ENCODE measurements at places on chromosomes 16 and 17.
A peak's percentile ranks its signal among the peaks of the same experiment; 100 is the strongest.

DNA sequence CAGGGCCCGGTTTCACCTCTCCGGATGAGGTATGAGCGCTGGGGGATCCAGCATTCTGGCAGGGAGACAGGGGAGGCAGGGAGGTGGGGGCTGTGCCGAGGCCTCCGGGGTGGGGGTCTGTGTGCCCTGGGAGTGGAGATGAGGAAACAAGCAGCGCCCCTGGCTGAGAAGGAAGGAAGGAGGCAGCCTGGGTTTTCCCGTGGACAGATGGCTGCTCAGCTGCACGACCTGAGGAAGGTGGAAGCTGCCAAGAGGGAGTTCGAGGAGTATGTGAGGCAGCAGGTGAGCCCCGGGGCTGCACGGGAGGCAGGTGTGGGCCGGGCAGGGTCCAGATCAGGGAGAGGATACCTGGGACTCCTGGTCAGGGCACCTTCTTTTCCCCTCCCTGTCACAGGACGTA is 4.3 kb downstream of the RNF112 start:
- no peak for DNase-seq

GRCh38 chr17:51214920-51215319 is 44.9 kb downstream of the MBTD1 start:
- no peak for DNase-seq

- no peak for DNase-seq
Measured at GRCh38 chr16:59164461-59164860, 430.3 kb upstream of the GOT2 start.

- peak; percentile 93 for DNase-seq
Measured at GRCh38 chr16:23678430-23679273, at the start of gene PLK1. PLK1 (plus strand) TSS chr16:23678889; CDS start chr16:23678933, 44 bp downstream.

DNA sequence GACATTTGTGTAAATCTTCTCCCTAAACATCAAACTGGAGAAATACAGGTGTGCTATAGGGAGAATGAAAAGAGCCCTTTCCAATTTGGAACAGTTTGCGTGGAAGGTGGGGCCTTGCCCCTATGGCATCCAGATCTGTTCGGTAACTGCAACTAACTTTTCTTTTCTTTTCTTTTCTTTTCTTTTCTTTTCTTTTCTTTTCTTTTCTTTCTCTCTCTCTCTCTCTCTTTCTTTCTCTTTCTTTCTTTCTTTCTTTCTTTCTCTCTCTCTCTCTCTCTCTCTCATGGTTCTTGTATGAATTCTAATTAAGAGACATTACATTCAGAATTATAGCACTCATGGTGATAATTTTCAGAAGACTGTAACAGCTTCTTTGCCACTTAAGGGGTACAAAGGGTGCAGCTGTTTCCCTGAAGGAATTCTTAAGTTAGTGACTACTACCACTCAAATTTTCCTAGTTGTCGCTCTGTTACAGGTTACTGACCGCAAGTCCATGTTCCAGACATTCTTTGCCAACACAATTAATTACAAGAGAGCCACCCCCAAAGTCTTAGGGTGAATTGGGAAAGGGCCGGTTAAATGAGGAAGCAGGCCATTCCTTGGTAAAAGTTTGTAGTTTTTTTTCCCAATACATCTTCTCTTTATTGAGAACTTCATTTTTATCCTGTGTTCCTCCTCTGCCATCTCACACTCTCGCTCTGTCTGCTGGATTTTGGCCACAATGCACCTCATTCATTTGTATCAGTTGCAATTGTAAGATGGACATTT is 69.8 kb downstream of the KSR1 start:
- DNase-seq: no peak

GRCh38 chr16:8611886-8612600 is 9.5 kb upstream of the METTL22 start:
- DNase-seq: no peak

DNA sequence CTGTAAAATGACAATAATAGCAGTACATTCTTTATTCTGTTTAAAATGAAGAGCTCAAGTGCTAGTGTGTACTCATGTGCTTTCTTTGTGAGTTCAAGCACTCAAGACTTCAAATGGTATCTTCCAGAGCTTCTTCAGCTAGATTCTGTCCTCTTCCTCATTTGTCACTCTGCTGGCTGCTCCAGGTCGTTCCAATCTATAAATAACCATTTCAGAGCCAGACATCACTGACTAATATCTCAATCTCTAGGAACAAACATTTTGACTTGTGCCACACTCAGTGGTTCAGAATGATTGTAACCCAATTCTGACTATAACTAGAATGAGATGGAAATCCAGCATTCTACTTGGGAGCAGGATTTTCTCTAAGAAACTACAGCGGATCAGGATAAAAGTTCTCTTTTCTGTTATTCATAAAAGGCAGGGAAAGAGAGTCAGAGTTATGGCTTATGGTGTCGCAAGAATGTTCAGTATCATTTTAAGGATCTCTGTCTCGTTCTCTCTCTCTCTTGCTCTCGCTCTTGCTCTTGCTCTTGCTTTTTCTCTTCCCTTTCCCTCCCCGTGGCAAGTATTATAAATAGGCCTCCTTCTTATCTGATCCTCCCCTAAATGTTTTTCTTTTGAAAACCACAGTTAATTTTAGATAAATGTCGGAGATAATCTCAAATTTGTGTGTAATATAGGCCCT is 116.3 kb upstream of the MAF start:
- DNase-seq: no peak

DNA sequence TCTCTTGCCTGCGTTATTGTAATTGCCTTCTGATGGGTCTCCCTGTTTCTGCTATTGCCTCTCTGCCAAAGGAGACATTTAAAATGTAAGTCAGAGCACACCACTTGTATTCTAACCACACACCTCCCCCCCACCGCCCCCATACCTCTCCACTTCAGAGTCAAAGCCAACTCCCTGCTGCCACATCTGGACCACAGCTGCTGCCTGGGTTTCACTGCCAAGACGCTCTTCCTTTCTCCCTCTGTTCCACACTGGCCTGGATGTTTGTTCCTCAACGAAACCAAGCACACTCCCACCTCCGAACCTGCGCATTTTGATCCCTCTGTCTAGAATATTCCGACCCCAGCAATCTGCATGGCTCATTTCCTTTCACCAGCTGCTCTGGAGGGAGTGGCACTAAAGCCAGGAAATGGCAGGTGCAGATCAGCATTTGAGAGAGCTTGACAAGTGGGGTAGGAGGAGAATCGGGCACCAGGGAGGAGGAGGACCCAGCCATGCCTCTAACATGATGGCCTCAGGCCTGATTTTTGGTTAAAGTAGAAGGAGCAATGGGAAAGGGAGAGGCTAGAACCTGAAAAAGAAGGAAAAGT is 92.4 kb upstream of the HS3ST2 start:
- no peak for DNase-seq

- DNase-seq: no peak
Measured at GRCh38 chr17:534071-534691, 180.5 kb downstream of the VPS53 start.

- DNase-seq: no peak
Measured at GRCh38 chr17:81656118-81656743, at the start of gene PDE6G. PDE6G (minus strand) TSS chr17:81656542; CDS start chr17:81653305, 3,237 bp downstream.

DNA sequence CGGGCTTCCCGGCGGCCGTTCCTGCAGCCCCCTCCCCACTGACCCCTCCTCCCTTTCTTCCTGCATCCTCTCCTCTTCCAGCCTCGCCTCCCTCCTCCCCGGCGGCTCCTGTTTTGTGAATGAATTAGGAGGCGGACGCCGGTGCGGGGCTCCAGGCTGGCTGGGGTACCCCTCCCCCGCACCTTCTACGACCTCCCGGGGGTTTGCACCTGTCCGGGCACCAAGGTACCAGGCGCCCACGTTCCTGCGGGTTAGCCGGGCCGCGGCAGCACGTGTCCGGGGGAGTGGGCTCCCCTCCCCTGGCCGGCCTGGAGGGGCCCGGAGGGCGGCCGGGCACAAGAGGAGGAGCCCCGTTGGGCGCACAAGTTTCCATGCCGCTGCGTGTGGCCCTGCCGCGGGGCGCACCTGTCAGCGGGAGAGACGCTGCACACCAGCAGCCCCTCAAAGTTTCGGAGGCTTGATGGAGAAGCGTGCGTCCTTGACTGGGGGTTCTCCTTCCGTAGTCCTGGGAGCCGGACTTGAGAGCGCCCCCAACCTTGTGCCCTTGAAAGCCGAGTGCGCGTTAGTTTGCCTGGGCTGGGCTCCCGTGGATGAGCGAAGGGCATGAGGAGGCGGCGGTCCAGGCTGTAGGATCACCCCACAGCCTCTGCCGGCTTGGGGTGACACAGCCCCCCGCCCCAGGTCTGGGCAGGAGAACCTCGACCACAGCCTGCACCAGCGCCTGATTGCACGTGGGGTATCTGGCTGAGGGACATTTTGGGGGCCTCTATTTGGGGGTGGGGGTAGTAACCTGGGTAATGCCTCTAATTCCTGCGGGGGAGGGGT is 1.2 kb downstream of the HAS3 start:
- DNase-seq: peak; percentile 68

DNA sequence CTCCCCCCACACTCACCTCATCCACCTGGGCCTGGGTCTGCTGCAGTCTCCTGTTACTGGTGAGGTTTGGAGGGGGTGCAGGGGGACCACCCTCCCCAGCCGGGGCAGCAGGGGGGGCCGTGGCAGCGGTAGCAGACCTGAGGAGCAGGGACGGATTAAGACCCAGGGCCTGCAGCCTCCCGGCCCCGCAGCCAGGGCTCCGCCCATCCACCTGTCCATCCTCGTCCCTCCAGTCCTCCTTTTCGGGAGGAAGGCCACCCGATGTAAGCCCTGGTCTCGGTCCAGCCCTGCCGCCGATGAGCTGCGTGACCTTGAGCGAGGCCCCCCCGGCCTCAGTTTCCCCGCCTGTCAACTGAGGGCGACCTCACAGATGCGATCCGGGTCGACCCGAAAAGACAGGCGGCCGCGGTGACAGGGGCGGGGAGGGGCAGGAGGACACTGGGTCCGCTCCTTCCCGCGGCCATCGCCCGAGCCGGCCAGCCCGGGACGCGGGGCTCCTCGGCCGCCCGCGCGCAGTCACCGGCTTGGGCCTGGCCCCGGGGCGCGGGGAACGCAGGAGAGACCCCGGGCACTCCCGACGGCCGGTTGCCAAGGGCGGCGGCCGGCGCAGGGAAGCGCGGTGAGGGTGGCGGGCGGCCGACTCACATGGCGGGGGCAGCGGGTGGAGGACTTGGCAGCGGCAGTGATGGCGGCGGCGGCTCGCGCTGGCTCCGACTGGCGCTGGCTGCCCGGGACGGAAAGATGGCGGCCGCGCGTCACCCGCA is at the start of gene VAMP2:
VAMP2 (minus strand) TSS at position 716 of the 764 bp plus-strand sequence; CDS start at position 647, 69 bp downstream.
- DNase-seq: peak; percentile 90

DNA sequence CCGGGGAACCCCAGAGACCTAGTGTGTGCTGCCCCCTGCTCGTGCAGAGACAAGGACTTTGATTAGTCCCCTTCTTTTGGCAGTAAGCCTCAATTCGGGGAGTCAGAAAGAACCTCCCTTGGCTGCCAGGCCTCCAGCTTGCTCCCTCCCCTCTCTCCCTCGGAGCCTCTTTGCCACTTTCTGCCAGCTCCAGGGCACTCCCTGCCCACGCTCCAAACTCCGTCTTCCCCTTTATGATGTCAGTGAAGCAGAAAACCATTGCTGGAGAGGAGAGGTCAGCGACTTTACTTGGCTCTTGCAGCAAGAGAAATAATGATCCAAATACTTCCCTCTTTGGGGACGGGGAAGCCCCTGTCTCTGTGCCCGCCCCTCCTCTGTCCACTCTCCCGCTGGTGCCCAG is 28.1 kb downstream of the TTYH2 start:
- no peak for DNase-seq

DNA sequence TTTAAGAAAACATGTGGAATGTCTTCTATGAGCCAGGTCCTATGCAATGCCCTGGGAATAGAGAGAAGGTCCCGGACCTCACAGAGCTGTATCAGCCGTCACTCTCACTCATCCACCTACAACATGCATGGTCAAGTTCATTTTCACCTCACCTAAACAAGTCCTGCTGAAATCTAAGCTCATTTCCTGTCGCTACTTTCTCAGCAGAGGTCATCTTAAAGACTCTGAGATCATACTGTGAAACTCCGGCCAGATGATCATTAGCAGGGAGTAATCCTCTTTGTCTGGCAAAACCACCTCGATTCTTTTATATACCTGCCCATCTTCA is 66.2 kb upstream of the LYRM9 start:
- DNase-seq: no peak
